ENCODE measurements at places on chromosomes 3 and 15.

DNA sequence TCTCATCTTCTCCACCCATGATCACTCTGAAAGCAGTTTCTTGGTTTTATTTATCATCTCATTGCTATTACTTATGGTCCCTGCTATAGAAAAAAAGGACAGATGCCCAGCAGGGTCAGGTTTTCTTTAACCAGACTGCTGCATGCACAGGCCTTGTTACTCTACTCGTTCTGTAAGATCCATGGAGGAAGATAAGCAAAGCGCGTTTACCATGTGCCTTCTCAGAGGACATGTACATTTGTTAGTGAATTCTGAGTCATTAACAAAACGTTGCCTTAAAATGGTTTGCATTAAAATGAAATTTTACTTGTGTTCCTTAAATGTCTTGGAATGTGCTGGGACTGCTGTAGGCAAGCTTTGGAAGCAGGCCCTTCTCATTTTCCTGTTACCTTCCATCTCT is 657.3 kb upstream of the KCNMB2 start:
- DNase-seq: peak; percentile 9

- DNase-seq: no peak
Observed at GRCh38 chr3:176174060-176174459, 1023.2 kb downstream of the TBL1XR1 start.

DNA sequence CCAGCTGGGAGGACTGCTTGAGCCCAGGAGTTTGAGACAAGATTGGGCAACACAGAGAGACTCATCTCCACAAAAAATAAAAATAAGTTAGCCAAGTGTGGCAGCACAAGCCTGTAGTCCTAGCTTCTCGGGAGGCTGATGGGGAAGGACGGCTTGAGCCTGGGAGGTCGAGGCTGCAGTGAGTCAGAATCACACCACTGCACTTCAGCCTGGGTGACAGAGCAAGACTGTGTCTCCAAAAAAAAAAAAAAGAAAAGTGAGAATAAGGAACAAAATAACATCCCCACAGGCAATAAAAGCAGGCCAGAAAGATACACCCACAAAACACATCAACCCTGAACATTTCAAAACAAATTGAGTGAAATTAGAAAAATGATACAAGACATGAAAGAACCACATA is 48.7 kb upstream of the OCA2 start:
- no peak for DNase-seq

DNA sequence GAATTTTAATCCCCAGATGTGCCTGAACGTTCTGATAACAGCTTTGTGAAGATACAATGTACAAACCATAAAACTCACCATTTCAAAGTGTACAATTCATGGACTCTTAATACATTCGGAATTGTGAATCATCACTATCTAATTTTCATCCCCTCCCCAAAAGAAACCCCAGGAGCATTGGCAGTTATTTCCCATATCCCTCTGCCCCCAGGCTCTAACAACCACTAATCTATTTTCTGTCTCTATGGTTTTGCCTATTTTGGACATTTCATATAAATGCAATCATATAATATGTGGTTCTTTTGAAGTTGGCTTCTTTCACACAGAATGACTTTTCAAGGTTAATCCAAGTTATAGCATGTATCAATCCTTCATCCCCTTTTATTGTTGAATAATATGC is 25.3 kb downstream of the PRICKLE2 start:
- peak; percentile 61 for DNase-seq

DNA sequence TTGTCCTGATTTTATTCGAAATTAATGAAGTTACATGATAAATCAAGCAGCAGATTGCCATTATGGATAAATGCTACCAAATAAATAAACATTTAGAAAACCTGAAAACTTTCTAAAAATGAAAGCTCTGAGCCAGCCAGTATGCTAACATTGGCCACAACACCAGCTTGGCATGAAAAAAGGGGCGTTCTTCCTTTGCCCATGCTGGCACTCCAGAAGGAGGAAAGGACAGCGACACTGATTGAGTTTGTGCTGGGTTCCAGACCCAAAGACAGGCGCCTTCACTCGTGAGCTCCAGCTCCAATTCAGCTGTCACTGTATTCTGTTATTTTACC is 5.1 kb downstream of the STIMATE start:
- DNase-seq: no peak

DNA sequence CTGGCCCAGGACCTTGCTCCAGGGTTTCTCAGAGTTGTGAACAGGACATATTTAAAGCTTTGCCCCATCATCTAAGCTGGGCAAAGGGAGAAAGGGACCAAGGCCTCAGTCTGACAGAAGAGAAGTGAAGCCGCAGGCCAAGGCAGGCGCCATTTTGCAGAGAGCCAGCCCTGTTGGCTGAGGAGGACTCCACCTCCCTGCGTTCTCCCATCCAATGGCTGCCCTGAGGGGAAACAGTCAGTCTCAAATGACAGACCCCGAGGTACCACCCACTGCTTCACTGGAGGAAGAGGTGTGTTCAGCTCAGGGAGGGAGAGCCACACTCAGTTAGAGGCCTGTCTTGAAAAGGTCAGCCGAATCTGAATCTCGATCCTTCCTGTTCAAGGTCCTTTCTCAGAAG is 86.1 kb downstream of the ADAMTS17 start:
- DNase-seq: no peak

DNA sequence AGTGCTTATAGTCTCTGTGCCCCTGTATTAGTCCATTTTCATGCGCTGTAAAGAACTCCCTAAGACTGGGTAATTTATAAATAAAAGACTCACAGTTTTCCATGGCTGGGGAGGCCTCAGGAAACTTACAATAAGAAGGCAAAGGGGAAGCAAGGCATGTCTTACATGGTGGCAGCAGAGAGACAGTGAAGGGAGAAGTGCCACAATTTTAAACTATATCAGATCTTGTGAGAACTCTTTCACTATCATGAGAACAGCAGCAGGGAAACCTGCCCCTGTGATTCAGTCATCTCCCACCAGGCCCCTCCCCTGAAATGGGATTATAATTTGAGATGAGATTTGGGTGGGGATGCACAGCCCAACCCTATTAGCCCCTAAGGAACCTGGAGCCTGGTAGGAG is 243.2 kb downstream of the EDEM1 start:
- DNase-seq: no peak

DNA sequence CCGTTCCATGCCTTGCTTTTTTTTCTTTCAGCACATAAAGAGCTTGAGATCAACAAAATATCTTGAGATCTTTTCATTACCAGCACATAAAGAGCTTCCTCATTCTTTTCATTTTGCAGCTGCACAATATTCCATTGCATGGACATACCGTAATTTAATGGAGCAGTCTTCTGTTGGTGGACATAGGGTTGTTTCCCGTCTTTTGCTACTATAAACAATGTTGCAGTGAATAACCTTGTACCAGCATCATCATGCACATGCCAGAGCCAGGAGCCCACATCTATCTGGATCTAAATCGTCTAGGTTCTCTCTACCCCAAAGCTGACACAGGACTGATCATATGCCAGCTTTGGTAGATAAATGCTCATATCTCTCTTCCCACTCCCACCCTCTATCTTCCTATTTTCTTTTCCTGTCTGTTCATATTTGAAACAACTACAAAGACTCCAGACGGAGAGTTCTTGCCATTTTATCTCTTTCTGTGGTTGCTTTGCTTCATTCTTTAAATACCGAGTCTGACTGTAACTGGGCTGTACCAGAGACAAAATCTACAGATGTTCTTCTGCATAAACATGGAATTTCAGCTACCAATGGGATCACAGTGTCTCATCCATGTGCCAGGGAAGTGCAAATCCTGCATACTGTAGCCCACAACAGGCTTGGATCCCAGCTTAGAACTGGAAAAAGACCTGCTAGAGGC is 47.1 kb upstream of the AKAP13 start:
- DNase-seq: peak; percentile 91

DNA sequence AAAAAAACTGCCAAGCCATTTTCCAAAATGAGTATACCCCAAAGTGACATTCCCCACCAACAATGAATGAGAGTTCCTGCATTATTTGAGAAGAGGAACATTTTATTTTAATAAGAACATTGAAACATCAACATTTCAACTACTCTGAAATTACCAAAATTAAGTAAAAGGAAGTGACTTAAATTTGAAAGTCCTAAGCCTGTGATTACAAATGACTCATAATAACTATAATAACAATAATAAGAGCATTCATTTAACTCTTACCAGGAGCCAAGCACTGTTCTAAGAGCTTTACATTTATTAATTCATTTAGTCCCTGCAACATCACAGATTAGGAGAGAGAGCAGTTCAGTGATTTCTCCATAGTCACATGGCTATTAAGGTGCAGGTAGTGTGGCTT is 32.4 kb downstream of the LRRC28 start:
- no peak for DNase-seq

- no peak for DNase-seq
Observed at GRCh38 chr3:195245531-195245951, 25.4 kb downstream of the XXYLT1 start.

DNA sequence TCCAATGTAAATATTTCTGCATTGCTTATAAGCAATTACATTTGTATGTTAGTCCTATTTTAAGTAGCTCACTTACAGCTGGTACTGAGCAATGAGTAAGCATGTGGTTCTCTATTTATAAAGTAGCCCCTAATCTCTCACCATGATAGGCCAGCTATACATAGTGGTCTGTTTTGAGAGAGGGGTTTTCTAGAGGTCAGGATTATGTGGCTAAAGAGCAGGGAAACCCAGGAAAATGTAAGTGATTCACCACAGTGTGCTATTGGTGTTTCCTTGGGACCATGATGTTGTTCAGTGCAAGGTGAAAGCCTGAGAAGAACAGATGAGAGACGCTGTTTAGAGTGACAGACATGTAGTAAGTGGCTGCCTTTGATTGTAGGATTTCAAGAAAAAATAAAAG is 26.4 kb downstream of the RBMS3 start:
- DNase-seq: no peak

GRCh38 chr3:174120997-174121396 is 723.5 kb downstream of the NLGN1 start:
- DNase-seq: no peak

GRCh38 chr3:20394243-20394642 is 208.2 kb upstream of the SGO1 start:
- DNase-seq: no peak
